A549 treated with DMSO at 1 μM for 4 hours (cell line): ENCODE measurements at places on chromosomes 3 and 15. TPM values are rescaled to one million over a fixed set of nuclear protein-coding genes. Genes with fewer than 3 reads are reported as not detected.

ZNF385D gene
- total RNA-seq: not detected in 5 replicates

CX3CR1 gene
- total RNA-seq: 0.09 to 0.25 TPM in 2 of 5 replicates, not detected in the others

C3orf85 gene
- not detected in 5 replicates for total RNA-seq

HTR3E gene
- total RNA-seq: not detected in 5 replicates

STOML1 gene
- 9.4 to 13.0 TPM (median 11.4 TPM) in 5 replicates for total RNA-seq

GABRA5 gene
- 82.0 to 116 TPM (median 111 TPM) in 5 replicates for total RNA-seq
